ENCODE measurements at places on chromosomes 3 and 15. TPM values are rescaled to one million over a fixed set of nuclear protein-coding genes. Genes with fewer than 3 reads are reported as not detected.

Gene CCK
- total RNA-seq: not detected

DNA sequence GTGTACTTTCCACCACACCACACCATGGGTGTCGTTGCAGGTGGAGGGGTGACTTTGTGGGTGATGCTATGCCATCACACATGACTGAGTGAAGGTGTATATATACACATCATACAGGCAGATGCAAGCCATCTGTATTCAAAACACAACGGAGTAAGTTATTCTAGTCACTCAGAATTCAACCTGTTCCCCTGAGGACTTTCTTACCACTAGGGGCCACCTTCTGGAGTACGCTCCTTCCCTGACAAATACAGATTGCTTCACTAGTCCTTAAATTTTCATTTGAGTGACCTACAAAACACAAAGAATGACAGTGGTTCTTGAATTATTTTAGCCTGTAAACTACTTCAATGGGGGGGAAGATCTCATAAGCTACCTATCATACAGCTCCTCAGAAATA lies 52.8 kb upstream of the NTRK3 start:
- peaks cover 6% of the 10 kb centered on the region for H3K27me3 ChIP-seq
- no peak overlapping the region for H3K4me3 ChIP-seq
- H3K27ac ChIP-seq: no peak overlapping the region
- no peak for DNase-seq
- no peaks in the 10 kb centered on the region for H3K4me1 ChIP-seq

DNA sequence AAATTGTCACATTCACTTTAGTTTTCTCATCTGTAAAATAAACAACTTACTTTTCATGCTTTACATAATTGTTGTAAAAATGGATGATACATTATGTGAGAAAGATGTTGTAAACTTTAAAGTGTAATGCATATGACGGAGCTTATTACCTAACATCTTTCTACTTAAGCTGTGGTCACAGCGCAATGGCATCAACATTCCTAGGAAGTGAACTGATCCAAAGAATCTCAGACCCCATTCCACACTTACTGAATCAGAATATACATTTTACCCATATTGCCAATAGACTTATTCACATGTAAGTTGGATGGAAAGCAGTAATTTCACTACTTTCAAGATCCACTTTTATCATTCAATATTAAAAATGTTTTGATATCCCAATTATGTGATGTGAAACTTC lies 497.5 kb downstream of the FGF12 start:
- H3K27ac ChIP-seq: no peak overlapping the region
- no peaks in the 10 kb centered on the region for H3K36me3 ChIP-seq
- no peaks in the 10 kb centered on the region for H3K4me1 ChIP-seq
- no peak for DNase-seq

- no peak for DNase-seq
- no peaks in the 10 kb centered on the region for H3K27me3 ChIP-seq
- H3K4me3 ChIP-seq: no peak overlapping the region
- no peaks in the 10 kb centered on the region for H3K36me3 ChIP-seq
- no peak overlapping the region for H3K27ac ChIP-seq
These were observed 251.7 kb downstream of the GABRB3 start for GRCh38 chr15:26521130-26521529.

Gene DNAJA4
- 34.0 TPM for total RNA-seq

GRCh38 chr3:48441940-48442339 lies 1.9 kb downstream of the TMA7 start:
- DNase-seq: no peak
- H3K27ac ChIP-seq: peak overlapping the region; percentile 97
- H3K4me1 ChIP-seq: peaks cover 56% of the 10 kb centered on the region
- peaks cover 27% of the 10 kb centered on the region for H3K36me3 ChIP-seq
- no peaks in the 10 kb centered on the region for H3K27me3 ChIP-seq

- DNase-seq: no peak
- H3K4me1 ChIP-seq: peaks cover 48% of the 10 kb centered on the region
- H3K27ac ChIP-seq: no peak overlapping the region
- H3K27me3 ChIP-seq: no peaks in the 10 kb centered on the region
- no peak overlapping the region for H3K4me3 ChIP-seq
These were observed 7.3 kb upstream of the CAMK1 start for GRCh38 chr3:9776896-9777693.

Gene DAZL
- total RNA-seq: not detected

Gene SPATA12
- not detected for total RNA-seq

Gene SLC22A13
- 1.1 TPM for total RNA-seq

DNA sequence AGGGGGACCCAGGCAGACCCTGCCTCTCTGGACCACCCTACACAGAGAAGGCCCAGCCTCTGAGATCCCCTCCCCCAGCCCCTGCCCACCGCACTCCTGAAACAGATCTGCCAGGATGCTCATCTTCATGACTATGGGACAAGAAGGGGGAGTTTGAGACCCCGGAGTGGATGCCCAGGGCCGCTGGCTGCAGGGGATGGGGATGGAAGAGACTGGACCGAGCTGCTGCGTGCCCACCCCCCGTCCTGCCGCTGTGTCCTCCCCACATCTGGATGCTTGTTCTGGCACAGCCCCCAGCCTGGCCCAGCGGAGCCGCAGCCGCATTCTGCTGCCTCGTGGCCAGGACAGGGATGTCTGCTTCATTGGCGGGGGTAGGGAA lies 30.3 kb upstream of the SEMA3F start:
- H3K36me3 ChIP-seq: peaks cover 1% of the 10 kb centered on the region
- H3K4me1 ChIP-seq: no peaks in the 10 kb centered on the region
- H3K27me3 ChIP-seq: no peaks in the 10 kb centered on the region
- no peak overlapping the region for H3K4me3 ChIP-seq
- no peak overlapping the region for H3K27ac ChIP-seq
